Activated T-cell treated with anti-CD3 and anti-CD28 coated beads for 24 hours (primary cell): ENCODE measurements at places on chromosomes 3 and 15.

GRCh38 chr3:163722405-163722804 lies 1355.9 kb downstream of the SI start:
- DNase-seq: no peak

- no peak for DNase-seq
Observed at GRCh38 chr3:9384141-9384828, 13.1 kb upstream of the SETD5 start.

GRCh38 chr15:72967397-72967796 lies 84.9 kb upstream of the NEO1 start:
- DNase-seq: no peak

- DNase-seq: no peak
Observed at GRCh38 chr3:128503751-128504532, 10.9 kb upstream of the GATA2 start.

DNA sequence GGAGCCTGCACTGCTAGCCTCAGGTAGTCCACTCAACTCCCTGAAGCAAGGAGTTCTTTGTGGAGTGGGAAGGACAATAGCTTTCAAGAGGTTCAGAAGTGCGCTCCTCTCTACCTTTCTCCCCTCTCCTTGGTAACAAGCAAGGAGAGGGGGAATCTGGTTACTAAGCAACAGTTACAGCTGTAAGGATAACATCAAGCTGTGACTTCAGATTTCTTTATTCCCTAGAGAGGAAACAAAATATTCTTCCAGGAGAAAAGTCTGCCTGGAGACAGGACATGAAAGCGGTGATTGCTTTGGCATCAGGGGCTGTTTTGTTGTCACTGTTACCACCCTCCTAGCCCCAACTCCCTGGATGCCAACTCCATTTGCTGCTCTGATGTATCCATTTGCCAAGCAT lies 70.4 kb downstream of the TRANK1 start:
- no peak for DNase-seq

GRCh38 chr15:66057089-66057488 lies 187.8 kb downstream of the RAB11A start:
- DNase-seq: no peak

DNA sequence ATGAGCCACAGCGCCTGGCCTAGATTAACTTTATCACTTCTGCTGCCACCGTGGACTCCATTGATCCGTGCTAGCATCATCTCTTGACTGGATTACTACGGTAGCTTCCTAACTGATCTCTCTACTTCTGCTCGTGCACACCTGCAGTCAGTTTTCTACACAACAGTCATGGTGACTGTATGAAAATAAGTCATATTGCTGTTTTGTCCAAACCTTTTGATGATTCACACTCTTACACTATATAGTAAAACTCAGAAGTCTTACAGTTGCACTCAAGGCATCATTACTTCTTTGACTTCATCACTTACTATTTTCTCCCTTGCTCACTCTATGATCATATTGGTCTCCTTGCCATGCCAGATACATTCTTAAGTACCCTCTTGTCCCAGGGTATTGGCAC lies 10.1 kb downstream of the PDCD6IP start:
- no peak for DNase-seq

DNA sequence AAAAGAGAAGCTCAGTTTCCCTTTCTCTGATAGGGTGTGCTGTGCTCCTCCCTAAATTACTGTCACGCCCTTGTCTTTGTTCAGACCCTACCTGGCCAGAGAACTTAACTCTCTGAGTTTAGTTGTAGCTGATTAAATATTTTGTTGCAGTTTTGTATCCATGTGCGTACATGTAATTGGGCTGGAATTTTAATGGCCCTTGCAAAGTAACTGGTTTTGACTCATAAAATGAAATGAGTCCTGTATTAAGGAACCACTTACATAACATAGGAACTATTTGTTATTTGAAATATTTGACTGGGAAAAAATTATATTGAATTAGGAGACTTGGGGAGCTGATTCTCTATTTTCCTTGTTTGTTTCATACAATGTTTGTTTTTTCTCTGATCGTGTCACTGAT lies 80.2 kb downstream of the LRRK1 start:
- DNase-seq: no peak
